ENCODE measurements at places on chromosomes 6 and 20.

DNA sequence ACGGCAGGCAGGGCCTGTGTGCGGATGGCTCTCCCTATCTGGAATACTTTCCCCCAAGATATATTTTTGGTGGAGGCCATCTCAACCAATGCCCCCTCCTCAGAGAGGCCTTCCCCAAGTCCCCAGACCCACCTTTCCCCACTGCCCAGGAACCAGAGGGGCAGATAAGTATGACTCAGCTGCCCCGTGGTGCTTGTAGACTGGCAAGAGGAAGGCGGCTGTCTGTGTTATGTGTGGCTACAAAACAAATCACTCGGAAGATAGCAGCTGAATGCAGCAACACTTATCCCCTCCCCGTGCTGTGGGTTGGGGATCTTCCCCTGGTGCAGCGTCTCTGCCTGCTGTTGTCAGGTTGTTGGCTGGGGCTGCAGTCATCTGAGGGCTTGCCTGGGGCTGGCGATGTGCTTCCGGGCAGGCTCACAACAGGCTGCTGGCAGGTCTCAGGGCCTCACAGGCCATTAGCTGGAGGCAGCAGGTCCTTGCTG is 7.1 kb downstream of the NPEPL1 start:
- no peak for DNase-seq

- DNase-seq, result no peak
Observed at GRCh38 chr6:13146442-13146841, 181.9 kb downstream of the TBC1D7 start.

DNA sequence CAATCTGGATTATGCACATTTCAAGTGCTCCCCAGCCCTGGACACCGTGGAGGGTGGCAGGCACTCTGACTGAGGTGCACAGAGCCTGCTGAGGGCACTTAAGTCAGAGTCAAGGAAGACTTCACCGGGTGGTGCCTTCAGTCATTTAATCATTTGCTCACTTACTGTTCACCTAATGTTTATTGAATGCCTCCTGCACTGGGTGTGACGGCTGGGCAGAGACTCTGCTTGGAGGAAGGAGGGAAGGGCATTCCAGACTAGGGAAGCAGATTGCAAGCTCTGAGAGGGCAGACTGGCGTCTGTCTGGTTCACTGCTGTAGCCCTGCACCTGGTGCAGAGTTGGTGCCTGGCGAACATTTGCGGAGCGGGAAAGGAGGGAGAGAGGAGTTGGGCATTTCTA is 54.2 kb upstream of the FAM83D start:
- DNase-seq, result no peak

DNA sequence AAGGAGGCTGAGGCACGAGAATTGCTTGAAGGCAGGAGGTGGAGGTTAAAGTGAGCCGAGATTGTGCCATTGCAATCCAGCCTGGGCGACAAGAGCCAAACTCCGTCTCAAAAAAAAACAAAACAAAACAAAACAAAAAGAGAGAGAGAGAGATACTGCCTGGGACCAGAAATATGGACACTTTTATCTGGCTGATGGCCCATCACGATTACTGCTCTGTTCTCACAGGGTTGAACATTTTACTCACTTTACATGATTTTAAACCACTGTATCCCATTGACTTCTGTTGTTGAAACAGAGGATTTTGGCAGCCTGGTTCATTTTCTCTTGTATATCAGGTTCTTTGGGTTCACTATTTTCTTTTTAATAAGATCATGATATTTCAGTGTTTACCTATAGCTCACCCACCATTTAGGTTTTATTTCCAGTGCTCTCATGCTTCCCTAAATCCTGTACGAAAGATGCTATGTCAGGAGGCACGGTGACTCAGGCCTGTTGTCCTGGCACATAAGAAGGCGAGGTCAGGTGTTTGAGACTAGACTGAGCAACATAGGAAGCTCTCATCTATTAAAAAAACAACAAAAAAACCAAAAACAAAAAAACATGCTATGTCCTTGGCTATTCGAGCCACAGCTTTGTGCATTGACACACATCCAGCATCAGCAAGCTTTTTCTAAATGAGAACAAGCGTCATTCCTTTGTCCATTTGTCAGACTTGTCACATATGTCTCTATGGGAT is 34.5 kb upstream of the RREB1 start:
- DNase-seq, result no peak

- no peak for DNase-seq
Observed at GRCh38 chr6:109660526-109661320, 30.3 kb downstream of the AK9 start.

DNA sequence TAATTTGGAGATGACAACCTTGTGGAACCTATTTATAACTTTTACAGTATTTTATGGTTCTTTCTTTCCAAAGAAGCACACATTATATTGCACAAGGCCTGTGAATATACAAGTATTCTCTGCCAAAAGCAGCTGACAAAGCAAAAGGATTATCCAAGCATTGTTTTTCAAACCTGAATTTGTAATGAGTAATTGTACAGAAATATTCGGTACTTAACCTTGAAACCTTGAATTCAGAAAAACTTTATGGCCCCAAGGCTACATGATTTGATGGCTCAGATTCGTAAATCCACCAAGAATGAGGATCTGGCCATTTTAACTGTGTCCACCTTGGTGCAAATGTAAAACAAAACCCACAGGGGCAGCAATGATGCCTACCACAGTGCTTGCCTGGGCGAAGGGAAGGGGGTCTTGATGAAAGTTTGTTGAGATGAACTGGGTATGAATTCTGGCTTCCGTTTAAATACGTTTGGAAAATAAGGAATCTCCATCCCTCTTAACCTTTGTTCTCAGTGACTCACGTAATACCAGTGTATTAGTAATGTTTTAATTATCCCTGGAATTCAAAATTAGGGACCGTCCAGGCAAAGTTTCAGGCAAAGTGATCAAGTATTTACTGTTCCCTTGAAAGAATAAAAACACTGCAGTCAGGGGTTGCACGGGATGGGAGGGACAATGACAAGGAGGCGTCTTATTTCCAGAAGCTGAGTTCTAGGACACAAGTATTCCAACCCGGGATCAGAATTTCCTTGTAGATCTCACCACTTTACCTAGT is 2.7 kb upstream of the RBM24 start:
- DNase-seq, result no peak

- DNase-seq, result no peak
Observed at GRCh38 chr6:83601119-83601518, 88.8 kb downstream of the PRSS35 start.
